Globus pallidus (tissue), 1 donor: ENCODE measurements at places on chromosomes 12 and 14.

DNA sequence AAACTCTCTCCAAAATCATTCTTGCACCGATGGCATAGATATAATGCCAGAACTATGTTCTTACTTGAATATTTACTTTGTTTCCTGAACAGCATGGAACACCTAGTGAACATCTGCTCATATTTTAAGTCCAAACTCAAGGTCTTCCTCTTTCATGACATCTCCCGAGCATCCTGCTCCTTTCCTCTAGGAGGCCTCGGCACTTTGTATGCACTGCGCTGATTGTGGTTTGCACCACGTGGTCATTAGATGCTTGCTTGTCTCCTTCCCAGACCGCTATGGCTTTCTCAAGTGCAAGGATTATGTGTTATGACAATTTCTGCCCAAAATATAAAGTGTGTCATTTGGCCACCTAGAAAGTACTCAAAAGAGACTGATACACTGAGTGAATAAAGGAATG lies 912.0 kb downstream of the GALC start:
- no peak for DNase-seq

DNA sequence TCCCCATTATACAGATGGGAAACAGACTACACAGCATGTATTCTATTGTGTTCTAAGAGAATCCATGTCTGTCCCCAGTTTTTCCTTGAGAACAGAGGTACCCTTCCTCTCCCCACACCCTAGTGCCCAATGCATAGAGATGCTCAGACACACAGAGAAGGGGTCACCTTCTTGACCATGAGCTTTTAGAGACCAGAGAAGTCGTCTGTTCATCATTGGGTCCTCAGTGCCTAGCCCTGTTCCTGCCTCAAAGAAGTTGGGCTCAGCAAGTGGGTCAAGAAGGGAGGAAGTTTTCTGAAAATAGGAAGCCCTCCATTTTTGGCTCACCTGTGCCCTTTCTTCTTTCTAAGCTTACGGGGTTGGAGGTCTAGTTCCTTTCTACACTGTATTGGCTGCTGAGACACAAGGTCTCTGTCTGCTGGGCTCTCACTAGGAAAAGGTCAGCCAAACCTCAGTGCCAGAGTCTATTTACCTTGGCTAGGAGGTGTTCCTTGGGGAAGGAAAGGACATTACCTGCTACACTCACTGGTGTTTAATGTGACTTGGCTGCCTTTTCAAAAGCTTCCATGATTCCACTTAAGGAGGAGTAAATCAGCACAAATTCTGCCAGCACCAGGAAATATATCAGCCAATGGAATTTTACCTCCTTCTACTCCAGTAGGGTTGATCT lies 198.5 kb upstream of the PWP1 start:
- no peak for DNase-seq

DNA sequence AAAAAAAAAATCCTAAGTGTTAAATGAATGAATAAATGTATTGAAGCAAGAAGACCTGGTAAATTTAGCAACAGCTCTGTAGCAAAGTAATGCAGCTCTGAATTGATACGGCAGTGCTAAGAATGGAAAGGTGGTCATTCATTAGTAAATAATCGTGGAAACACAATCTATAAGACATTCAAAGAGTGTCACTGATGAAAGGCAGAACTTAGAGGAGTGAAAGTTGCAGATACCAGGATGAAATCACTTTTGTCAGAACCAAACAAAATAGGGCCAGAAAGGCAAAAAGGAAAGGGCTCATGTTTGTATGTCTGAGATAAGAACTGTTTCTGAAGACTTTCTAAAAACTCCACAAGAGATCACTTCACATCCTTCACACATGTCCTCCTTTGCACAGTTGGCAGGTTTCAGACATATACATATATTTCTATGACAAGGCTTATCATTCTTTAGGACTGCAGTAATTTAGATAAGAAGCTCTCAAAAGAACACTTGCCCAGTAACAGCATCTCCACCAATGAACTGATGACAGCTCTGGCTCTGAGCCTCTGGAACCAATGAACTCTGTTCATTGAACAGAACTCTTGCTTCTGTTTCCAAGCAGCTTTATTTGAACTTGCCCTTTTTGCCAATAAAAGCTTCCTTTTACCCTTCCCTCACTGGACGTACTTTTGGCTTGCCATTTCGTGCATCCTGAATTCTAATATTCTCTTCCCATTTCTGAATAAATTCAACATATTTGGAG lies 4.2 kb upstream of the LRR1 start:
- DNase-seq = no peak

GRCh38 chr12:105335856-105336255 lies 5.4 kb downstream of the C12orf75 start:
- DNase-seq = no peak

DNA sequence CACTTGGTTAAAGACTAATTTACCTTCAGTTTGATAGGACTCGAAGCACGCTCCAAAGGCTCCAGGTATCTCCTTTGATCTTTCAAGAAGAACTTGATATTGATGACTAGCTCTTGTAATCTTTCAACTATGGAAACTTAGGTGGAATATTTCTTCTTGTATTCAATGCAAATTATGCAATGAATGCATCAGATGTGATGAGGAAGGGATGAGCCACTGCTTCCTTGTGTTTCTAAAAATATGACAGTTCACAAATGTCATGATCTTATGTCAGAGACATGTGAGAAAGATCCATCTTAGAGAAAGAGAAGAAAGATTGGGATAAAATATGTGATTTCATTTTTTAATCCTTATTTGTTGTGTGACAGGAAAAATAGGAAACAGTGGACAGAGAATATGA lies 9.9 kb downstream of the RNASE9 start:
- no peak for DNase-seq
